Stimulated activated CD4-positive, alpha-beta T cell treated with anti-CD3 and anti-CD28 coated beads, Interleukin-1b, Interleukin-23, amount 100 ng/mL, for 24 hours (primary cell): ENCODE measurements at places on chromosomes 1 and 21.

DNA sequence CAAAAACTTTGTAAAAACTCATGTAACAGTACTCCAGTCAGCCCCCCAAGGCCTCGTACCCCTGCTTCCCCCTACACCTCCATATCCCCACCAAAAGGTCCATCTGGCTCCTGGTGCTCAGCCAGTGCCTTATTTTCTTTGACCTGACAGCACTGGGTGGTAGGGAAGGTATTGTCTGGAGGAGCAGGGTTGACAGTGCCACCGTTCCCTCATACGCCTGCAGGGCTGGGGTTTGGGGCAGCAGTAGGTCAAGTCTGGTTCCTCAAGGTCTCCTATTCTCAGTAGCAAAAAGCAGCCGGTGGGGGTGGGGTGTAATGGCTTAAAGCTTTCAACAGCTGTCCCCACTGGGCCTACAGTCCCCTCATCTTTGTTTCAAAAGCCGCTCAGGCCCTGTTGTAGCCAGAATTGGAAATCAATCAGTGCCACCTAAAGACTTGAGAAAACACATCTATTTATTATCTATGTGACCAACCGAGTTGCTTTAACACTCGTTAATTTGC lies 25.3 kb upstream of the TTF2 start:
- no peak for DNase-seq

- DNase-seq: no peak
Measured at GRCh38 chr1:200983035-200983561, 40.4 kb downstream of the KIF21B start.

GRCh38 chr1:155759966-155760630 lies 71.2 kb downstream of the DAP3 start:
- no peak for DNase-seq

DNA sequence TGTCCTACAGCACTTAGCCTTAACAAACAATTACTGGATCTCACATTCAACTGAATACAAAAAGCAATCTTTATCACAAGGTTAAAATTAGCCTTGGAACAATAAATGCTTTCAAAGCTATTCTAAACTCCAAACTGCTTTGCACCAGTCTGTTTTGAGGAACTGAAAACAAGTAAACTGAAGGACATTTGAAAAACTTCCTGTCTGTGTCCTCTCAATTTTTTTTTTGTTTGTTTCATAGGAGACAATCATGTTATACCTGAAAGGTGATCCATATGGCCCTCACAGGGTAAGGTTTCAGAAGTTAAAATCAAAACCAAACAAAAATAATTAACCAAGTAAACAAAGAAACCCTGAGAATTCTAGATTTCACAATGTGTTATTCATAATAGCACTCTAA lies 459.1 kb downstream of the DPYD start:
- DNase-seq: no peak

DNA sequence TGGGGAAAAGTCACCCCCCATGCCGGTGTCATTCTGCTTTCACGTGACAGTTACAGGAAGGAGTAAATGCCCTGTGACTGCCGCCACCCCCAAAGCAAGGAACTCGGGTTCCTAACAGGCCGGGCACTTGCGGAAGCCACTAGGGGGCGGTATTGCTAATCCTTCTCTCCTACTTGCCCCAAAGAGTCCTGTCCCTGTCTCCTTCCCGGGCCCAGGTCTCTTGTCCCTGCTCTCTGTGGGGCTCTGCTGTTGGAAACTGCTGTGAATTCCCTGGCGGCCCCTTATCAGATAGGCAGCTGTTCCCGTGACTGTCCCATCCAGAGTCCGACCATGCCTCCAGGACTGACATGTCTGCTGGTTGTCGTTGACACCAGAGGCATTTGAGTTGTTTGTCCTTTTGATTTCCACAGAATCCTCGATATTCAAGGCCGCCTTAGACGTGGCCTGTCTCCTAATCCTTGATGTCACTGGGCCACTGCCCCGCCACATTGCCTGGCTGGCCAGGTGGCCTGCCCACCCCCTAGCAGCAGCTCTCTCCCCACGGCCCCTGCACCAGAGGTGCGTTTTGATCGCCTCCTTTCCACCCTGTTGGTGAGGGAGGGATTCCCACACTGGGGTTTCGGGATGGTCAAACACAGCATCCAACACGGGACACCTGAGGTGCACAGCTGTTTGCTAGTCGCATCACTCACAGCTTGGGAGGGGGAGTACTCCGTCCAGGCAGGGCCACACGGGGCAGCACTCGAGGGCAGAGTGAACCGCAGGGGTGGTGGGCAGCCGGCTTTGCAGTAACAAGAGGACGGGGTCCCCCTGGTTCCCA lies 37.3 kb downstream of the CHAF1B start:
- DNase-seq: peak; percentile 34

GRCh38 chr1:240682166-240682858 lies 70.4 kb upstream of the GREM2 start:
- no peak for DNase-seq

DNA sequence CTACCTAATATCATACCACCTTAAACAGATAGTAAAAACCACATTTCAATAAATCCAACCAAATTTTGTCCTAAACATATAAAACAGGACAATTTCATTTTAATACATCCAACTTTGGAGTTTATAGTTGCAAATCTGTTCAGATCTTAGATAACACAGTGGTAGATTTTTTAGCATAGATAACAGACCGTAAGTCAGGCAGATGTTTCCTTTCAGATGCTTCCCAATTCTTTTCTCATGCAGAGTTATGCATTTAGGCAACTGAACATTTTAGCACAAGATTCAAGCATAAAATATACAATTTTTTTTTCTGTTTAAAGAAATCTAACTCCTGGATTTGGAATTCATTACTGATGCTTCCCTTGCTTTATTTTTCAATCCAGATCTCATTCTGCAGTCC lies 156.5 kb upstream of the ZNHIT6 start:
- no peak for DNase-seq

DNA sequence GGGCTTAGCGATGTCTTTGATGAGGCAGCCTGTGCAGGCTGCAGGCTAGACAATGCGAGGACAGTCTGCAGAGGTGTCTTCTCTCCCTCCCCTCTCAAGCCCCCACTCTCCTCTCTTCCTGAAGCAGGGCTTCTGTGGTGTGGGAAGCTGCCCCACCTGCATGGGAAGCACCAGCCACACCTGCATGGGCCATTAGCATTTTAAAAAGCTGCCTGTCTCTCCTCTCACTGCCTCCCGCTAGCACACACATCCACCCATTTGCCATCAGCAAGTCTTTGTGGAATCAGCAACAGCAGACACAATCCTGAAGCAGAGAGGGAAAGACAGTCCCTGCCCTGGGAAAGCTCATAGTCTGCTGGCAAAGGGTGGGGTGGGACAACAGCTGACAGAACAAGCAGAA lies 53.1 kb downstream of the NAV1 start:
- no peak for DNase-seq
